ENCODE measurements at places on chromosomes 4 and X.

GRCh38 chrX:47030339-47030738, 47.9 kb upstream of the RGN start:
- peak; percentile 56 for DNase-seq

- DNase-seq, result no peak
Observed at GRCh38 chr4:25504932-25505636, 128.0 kb downstream of the ANAPC4 start.

GRCh38 chrX:70353514-70353913, 63.6 kb downstream of the KIF4A start:
- DNase-seq, result no peak

DNA sequence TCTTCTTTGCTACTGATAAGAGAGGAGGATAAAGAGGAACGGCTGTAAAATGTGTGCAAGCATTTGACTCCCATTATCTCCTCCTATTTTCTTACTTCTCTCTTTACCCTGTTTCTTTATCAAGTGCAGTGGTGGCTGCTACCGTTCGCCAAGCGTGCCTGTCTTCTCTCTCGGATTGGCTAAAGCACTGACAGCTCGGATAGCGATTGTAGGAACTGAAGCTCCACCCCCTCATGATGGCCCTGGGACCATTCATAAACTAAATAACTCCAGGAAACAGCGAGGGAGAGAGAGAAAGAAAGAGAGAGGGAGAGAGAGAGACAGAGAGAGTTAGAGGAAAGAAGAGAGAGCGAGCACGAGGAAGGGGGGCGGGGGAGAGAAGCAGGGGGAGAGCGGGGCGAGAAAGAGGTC, 305 bp upstream of the MAB21L2 start:
- peak; percentile 92 for DNase-seq

GRCh38 chrX:106278951-106279350, 110.8 kb downstream of the PWWP3B start:
- no peak for DNase-seq

GRCh38 chr4:93748373-93749291, 79.9 kb upstream of the ATOH1 start:
- DNase-seq, result no peak

GRCh38 chrX:50827996-50828395, 14.0 kb upstream of the SHROOM4 start:
- DNase-seq, result no peak

DNA sequence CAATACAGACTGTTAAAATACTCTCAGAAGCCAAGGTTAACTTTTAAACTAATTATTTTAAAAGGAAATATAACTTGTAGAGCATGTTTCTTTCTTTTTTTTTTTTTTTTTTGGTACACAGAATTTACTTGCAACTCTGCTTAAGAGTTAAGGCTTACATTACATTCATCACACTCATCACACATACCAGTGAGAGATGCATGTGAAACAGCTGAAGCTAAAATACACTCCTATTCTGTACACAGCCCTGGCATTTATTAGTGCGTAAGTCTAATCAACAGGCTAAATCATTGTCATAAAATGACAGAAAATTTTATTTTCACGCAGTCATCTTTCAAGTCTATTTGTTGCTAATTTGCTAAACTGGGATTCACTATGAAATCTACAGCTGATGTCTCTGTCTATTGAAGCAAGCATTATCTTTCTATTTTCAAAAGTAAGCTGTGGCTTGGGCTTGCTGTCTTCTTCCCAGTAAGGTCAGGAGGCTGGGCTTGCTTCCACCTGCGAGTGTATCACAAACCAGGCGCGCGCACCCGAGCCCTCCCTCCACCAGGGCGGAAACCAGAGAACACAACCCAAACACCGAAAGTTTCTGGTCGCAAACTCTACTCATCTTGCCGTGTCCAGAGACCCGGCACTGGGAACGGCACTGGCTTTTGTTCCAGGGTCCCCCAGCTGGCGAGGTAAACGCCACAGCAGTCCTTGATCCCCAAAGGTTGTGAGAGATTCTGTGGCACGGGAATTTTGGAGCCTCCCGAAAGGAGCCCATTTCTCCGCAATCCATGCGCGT, 3.9 kb downstream of the MAML3 start:
- no peak for DNase-seq

GRCh38 chrX:17028356-17028755, 81.9 kb downstream of the REPS2 start:
- DNase-seq, result no peak

- DNase-seq, result no peak
Observed at GRCh38 chr4:8048856-8049676, 109.4 kb upstream of the AFAP1 start.

- no peak for DNase-seq
Observed at GRCh38 chrX:77719388-77719787, 66.6 kb downstream of the ATRX start.

DNA sequence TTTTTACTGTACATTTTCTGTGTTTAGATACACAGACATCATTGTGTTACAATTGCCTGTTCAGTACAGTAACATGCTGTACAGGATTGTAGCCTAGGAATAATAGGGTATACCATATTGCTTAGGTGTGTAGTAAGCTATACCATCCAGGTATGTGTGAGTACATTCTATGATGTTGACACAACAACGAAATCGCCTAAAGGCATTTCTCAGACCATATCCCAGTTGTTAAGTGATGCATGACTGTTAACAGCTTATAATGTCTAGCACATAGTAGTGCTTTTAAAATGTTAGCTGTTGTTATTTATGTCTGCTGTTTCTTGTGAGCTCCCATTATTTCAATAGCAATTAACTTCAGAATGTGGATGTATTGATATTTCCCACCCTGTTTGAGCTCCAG, 4.5 kb downstream of the PRRG1 start:
- no peak for DNase-seq

- DNase-seq, result no peak
Observed at GRCh38 chrX:41984628-41985027, 61.3 kb upstream of the CASK start.

DNA sequence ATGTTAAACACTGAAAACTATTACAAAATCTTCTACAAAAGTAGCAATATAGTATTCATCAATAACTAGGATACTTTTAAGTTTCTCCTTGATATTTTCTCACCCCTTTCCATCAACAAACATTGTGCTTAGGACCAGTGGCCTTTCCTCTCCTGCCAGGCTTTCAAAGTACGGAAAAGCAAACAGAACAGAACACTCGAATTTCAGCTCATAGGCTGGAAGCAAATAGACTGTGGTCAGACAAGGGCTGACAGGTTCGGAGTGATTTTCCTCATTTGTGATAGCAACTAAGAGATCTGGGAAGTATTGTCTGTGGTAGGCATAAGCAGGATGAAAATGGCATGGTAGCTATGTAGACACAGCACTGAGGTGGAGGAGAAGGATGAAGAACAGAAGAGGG, 68.6 kb upstream of the SORBS2 start:
- no peak for DNase-seq

DNA sequence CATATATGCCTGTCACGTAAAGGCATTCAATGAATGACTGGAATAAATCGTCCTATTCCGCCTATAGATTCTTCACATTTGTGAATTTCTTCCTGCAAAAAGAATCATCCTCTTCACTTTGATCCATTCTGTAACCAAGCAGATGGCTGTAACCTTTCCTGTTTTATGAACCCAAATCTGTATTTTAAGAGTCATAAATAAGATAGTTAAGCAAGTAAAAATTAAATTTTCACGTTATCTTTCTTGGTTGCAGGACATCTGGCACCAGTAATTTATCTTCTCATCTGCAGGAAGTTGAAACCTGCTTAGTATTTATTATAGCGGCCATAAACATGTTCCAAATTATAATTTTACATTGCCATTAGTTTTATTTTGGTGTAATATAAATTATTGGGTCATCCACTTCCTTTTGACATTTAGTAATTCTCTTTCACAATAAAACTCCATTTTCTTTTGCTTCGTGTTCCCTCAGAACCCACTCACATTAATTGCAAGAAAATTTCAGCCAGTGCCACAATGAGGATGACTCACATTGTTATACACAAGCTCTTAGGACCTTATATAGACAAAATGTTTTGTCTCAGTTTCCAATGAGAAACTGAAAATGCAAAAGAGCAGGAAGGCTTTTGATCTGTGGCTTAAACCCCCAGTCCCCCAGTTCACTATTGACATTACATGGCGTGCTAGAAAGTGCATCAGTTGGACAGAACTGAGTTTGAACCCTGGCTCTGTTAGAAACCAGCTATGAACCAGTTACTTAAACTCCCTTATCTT, 51.1 kb downstream of the TMEM156 start:
- DNase-seq, result no peak

GRCh38 chrX:125131164-125131563, 188.5 kb upstream of the TEX13C start:
- no peak for DNase-seq

DNA sequence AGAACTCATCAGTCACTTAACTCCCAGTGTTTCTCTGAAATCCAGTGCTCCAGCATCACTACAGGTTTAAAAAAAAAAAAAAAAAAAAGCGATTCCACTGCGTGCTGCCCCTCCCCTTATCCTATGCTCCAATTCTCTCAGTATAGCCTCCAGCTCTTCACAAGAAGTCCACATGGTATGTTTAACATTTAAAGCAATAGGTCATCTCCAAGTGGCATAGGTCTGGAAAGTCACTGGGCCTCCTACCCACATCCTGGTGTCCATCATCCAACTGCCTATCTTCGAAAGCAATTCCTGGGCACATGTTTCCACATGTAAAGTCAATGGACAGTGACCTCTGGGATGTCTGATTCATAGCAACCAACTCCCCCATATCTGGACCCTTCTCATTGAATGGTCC, 66.5 kb upstream of the MAP3K15 start:
- no peak for DNase-seq

DNA sequence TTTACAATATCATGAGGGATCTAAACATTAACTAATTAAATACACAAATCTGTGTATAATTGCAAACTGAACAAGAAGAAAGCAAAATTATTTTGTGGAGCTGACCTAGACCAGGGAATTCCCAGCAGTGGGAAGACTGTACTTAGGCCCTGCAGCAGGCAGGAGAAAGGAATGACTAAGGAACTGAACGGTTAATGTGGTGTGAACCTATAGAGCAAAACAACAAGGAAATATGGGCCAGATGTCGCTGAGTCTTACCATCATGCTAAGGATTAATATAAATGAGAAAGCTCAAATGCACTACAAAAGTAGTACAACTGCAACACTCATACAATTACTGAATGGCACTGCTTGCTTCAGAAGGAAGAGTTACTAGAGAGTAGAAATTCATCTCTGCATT, 120.3 kb upstream of the ATXN3L start:
- DNase-seq, result no peak

DNA sequence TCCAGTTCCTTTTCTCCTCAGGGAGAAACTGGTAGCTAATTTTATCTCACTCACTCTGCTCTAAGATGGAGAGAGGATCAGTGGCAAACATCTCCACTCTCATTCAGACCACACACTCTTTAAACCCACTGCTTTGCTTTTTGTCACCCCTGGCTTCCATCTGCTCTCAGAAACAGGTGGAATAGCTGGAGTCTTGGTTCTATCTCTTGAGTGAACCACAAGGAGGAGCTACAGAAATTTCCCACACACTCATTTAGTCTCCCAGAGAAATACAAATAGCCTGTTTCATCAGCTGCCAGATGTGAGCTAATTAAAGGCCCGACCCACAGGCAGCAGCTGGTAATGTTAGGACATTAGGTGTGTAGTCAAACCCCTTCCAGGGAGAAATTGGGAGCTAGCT, 96.6 kb downstream of the STPG2 start:
- DNase-seq, result no peak

DNA sequence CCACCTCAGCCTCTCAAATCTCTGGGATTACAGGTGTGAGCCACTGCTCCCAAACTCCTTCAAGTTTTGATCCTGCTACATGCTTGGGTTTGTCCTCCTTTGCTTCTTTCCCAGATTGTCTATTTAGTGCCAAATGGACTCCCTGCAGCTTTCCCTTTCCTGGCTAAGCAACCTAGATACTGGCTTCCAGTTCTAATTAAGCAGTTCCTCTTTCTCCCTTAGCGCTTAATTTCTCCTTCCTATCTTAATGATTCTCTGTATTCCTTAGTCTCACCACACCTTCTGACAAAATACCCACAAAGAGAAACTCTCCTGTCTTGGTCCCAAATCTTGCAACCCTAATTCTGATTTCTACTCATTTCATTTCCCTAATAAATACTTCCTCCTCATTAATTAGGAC, 7.8 kb downstream of the RXFP1 start:
- DNase-seq, result no peak

- DNase-seq, result no peak
Observed at GRCh38 chr4:119666653-119667091, 38.1 kb upstream of the PDE5A start.

DNA sequence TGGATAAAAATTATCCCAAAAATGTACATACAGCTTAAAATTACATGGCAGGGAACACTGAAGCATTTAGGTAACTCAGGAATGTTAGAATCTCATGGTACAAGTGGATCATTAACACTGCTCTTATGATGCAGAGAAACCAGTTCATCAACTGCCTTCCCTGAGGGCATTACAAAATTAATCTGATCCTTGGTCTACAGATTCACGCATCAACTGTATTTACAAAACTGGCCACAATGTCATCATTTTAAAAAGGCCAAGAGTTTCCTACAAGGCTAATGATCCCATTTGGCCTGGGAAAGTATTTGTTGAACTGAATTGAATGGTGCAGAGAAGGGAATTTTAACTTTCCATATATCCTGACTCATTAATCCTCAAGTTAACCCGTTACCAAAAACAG, 84.6 kb downstream of the TSPAN5 start:
- DNase-seq, result no peak

DNA sequence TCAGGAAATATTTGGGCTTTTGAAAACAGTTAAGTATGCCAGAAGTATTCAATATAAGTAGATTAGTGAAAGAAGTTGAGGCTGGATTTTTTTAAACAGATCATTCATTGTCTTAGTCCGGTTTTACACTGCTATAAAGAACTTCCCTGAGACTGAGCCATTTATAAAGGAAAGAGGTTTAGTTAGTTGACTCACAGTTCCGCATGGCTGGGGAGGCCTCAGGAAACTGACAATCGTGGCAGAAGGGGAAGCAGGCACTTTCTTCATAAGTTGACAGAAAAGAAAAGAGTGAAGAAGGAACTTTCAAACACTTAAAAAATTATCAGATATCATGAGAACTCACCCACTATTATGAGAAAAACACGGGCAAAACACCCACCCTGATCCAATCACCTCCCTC, 31.1 kb upstream of the CYLC1 start:
- DNase-seq, result no peak

GRCh38 chr4:156946516-156947424, 24.8 kb downstream of the PDGFC start:
- DNase-seq, result peak; percentile 89

DNA sequence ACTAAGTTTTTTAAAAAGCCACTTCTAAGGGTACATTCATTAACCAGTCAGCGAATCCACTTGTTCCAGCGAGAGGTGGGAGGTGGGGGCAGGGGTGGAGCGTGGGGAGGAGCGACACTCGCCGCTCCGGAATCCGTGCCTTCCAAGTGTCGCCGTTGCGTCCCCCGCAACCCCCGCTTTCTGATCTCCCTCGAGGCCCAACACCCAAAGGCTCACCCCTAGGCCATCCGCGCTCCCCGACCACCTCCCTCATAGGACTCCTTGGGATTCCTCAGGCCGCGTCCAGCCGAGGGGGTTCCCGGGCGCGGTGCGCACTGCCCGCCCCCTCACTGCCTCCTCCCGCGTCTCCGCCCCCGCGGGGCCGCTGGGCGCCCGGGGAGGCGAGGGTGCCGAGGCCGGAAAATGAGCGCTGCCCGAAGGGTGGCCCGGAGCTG, 108.1 kb upstream of the STOX2 start:
- no peak for DNase-seq

All from amniotic stem cell (primary cell).